ENCODE measurements at places on chromosomes 3 and 15. TPM values are rescaled to one million over a fixed set of nuclear protein-coding genes. Genes with fewer than 3 reads are reported as not detected.

GRCh38 chr15:38672273-38672672, 107.7 kb upstream of the RASGRP1 start:
- no peak for DNase-seq

The CFAP92 gene
- total RNA-seq, result 8.8 TPM

DNA sequence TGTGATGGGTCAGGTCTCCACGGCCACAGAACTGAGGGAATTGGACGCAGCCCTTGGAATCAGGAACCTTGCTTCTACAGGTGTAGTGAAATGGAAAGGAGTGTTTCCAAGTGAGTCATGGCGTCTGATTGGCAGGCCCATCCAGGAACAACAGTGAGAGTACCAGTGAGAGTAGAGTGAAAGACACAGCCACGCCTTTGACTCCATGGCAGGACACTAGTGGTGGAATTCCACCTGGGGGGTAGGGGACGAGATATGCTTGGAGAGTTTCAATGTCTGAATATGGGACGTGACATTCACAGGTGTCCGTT, 3.0 kb upstream of the SLC28A1 start:
- no peak for DNase-seq

- DNase-seq, result no peak
These were observed 29.7 kb downstream of the CACNA2D2 start for GRCh38 chr3:50473768-50474167.

The KCNH8 gene
- total RNA-seq, result 3.5 TPM

The TASOR gene
- total RNA-seq, result 62.2 TPM

The CCR9 gene
- total RNA-seq, result not detected

The EPHA3 gene
- total RNA-seq, result 22.1 TPM

- DNase-seq, result no peak
These were observed 2.7 kb downstream of the IGF1R start for GRCh38 chr15:98651036-98651481.

DNA sequence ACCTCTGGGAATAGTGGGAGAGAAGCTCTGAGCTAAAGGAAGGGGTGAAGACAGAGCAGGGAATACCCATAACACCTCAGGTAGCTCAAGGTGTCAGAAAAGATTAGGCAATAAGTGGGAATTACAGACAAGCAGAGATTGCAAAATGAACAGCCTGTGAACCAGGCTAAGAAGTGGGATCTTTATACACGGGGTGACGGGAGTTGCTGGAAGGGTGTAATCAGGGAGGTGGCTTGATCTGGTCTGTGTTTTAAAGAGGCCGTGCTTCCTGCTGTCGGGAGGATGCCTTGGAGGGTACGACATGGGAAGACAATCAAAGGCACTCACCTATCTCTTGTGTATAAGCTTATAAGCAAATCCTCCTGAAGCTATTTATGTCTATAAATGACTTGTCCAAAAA, 216.3 kb downstream of the CLSTN2 start:
- no peak for DNase-seq

DNA sequence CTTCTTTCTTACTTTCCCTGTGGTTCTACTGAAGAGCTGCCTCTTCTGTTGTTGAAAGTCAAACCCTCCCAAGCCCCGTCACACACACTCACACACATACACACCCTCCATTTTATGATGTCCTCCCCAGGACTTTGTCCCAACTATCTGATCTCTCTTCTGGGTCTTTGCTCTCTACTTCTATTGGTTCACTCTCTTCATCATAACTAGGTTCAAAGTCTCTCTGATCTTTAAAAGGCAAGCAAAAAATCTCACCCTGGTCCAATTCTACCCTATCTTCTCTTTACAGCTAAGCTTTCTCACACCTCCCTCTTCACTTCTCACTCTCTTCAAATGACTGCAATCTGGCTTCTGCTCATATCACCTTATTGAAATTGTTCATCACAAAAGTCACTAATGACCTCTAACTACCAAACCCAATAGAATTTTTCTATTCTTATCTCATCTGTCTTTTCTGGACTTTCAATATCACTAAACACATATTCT, 34.8 kb downstream of the LRRFIP2 start:
- no peak for DNase-seq

The FHIT gene
- total RNA-seq, result 5.2 TPM

The CACNA2D2 gene
- 8.7 TPM for total RNA-seq

DNA sequence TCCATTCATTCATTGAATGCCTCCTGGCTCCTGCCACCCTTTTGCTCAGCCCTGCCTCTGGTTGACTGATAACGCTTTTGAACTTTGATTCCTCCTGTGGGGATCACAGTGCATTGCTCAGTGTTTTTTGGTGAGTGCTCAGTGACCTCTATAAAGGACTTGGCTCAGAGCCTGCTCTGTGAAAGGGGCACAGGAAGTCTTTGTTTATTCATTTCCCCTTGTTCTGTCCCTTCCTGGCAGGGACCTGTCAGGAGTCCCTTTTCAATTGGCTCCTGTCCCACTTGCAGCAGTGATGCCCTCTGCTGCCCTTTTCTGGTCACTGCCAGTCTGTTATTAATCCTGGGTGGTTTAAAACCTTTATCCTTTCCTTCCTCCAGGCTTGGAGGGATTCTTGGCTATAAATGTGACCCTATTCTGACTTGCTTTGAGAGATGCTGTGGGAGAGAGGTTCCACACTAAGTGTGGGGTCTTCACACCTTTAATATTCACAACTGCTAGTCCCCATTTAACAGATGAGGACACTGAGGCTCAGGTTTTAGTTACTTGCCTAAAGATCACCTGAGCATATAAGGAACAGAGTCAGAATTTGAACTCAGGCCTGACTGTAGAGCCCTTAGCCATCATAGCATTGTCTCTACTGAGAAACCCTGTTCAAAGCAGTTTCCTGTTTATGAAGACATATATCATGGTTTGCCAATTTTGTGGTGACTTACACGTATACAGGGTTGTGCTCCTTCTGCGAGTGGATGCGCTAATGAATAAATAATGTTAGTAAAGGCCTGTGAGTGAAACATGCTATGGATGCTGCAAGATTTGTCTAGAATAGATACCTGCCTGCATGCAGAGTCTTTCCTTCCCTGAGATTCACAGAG, 23.2 kb upstream of the TATDN2 start:
- DNase-seq, result peak; percentile 48

DNA sequence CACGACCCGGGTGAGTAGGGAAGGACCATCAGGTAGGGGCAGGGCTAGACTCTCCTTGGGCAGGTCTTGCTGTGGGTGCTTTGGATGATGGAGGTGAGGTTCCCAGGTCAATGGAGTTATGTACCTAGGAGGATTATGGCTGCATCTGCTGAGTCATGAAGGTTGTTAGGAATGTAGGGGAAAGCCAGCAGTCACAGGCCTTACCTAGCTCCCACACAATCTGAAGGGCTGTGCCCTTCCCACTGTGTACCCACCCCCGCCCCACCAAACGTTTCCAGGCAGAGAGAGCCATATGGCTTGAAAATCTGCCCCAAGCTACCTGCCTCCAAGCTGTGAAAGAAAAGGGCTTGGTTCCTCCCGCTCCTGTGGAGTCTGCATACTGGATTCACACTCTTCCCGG, 573.4 kb upstream of the DPPA4 start:
- DNase-seq, result no peak

DNA sequence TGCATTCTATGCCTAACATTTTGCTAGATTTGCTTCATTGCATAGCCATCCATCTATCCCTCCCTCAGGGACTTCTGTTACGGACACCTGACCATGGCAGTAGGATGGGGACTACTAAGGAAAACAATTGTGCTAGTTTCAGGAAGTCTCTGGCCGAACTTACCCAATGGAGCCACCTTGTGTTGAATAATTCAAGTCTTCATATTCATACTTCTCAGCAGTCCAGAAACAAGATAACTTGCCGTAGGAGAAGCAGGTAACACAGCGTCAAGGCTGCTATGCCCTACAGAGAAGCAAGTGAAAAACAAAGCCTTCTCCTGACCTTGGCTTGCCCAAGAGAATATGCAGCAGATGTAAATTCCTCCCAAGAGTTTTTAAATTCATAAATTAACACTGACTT, 685.3 kb downstream of the GRM7 start:
- DNase-seq, result no peak

DNA sequence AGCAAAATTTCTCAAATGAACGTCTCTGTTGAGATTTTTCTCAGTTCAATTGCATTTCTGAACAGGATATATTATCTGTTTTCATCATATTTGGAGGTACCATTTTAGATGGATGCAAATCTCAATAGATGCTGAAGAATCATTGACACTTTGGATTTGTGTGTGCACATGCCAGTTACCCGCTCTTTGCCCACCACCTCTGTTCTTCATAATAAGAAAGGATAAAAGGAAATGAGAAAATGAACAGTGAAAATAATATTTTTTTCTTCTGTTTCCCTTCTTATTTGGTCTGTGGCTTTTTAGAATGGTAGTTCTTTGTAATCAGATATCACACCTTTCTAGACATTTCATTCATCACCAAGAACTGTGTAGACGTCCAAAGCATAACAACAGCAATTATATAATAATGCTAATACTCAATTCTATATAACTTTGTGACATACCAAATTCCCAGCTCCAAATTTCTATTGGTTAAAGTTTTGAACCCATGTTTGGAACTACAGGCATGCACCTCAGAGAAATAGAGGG, 256.7 kb upstream of the SATB1 start:
- no peak for DNase-seq

The STAC gene
- 0.93 TPM for total RNA-seq

DNA sequence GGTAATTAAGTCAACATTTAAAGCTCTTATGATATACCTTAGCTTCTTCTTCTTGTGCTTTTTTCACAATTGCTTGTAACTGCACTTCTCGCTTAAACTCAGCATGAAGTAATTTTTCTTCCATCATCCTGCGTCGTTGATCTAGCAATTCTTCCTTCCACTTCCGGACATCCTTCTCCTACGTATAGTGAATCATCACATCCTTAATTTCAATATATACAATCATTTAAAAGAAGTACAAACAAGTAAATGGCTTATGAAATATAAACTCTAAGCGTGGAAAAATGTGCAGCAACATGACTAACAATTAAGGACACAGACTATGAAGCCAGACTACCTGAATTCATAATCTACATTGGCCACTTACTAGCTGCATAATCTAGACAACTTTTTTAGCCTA, 151.4 kb downstream of the SCAPER start:
- DNase-seq, result no peak

DNA sequence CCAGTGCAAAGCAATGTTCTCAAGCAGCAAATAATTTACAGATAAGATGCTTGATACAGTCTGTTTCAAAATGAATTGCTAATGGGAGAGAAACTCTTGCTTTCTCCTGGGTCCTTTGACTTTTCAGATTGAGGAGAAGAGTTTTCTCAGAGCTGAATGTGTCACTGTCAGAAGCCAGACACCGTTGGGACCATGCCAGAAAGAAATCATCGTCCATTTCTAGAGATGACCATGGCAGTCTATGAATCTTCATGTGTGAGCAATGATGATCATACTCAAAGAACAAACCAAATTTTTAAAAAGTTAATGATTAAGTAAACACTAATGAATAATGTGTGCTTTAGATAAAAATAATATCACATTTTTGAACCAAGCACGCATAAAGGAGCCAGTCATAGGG, 77.6 kb downstream of the ZNF385D start:
- DNase-seq, result no peak

- no peak for DNase-seq
These were observed 32.3 kb downstream of the CBLB start for GRCh38 chr3:105836533-105836932.

DNA sequence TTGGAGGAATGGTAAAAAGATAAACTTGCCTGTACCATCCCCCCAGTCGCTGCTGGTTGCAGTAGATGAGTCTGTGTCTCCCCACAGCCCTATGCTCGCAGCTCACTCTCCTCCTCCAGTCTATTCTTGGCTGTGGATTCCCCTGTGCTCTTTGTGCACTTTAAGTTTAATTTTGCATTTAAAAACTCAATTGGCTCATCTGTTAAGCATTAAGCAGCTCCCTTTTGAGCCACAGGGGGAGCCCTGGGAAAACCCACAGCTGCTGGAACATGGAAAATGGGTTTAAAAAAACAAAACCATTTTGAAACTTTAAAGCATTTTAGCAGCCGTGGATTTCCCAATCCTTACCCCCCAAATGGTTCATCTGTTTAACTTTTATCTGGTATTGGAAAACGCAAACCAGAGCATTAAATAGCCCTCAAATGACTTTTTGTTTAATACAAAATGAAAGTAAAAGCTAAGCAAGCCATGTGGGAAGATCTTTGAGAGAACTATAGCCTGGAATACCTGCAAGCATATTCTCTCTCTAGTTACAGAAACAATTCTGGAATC, 536.9 kb downstream of the ZIC1 start:
- no peak for DNase-seq

DNA sequence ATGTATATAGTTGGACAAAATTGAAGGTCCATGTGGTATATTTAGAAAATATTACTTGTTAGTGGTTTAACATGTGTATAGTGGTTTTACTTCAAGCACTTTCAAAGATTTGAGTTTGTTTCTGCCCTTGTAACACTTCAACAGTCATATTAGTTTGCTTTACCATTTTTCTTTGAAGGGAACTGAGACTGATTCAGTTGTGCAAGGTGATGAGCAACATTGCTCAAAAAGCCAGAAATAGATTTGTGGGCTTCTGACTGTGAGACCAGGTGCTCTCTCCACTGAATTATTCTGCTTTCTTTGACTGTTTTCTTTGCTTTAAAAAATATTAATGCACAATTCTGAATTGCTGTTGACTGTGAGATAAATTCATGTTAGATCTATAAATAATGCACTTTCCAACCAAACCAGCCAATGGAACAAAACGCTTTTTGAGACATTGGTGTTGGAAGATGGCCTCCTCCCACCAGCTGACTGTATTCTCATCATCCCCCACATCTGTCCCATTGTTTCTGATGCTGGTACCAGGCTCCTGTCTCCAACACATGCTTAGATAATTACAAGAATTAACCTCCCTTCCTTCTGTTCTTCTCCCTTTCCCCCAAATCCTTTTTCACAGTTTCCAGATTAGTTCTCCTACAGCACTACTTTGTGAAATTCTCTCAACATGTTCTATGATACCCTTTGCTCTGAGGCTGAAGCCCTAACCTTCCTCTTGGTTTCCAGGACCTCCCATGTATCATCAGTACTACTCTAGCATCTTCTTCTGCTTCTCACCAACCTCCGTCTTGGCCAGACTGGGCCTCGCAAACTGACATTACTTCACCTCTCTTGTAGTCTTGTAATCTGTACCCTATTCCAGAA, 27.9 kb downstream of the PLCL2 start:
- no peak for DNase-seq
